ENCODE measurements at places on chromosomes 6 and 20.

- no peak for DNase-seq
Observed at GRCh38 chr6:35248300-35248699, 11.2 kb upstream of the ZNF76 start.

DNA sequence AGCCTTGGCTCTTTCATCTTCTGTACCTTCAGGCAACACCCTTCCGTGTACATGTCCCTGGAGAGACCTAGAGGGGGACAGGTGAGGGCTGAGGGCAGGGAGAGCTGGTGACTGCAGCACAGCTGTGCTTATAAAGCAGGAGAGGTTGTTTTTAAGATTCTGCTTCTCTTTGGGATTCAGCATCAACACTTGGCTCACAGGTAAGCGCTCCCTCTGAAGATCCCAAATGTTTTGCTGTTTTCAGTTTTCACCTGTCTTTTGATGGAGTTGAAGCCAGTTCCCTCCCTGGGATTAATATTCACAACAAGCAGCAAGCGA, 19.4 kb upstream of the TRAF3IP2 start:
- no peak for DNase-seq

DNA sequence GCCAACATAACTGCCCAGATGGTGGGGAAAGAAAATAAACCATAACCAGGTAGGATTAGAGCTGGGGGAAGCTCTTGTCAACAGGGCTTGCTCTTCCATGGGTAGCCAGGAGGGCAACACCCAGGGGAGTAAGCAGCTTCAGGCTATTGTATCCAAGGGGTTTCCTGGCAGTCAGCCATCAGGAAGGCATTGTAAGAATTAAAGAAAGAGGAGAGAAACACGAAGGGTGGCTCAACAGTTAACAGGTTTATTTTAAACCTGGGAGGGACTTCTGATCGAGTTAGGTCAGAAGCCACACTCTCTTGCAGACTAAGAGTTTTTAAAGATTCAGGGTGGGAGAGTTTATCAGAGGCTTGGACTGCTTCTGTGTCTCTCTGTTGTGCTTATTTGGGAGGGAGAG, 114.2 kb downstream of the QRSL1 start:
- no peak for DNase-seq

DNA sequence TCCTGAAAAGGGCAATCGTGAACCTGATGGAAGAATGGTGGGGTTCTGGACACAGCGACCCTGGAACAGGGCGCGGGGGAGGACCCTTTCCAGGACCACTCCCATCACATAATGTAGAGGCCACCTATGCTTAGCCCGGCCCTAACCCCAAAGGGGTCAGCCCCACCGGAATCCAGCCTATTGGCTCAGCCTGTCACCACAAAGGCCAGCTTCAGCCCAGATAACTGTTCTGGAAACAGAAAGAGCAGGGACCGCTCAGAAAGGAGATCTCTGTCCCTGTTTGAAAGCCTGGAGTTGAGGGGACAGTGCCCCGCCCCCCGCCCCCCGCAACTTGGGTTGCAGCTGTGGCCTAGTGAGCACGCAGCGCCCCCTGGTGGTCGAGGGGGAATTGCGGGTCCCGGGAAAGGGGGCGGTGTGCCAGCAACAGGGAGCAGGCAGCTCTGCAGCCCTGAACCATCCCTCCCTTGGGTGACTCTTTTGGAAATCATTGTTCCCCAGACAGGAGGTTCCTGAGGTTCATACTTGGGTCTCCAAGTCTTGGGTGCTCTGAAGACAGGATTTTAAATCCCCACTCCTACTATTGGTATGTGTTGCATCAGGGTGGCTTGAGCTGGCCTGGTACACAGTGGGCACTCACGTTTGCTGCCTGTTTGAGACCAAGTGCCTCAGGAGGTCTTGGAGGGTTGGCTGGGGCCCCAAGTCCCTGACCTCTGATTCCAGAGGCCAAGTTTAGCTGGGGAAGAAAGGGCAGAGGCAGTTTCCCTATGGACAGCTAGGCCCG, 1.5 kb downstream of the SIGLEC1 start:
- DNase-seq, result no peak

DNA sequence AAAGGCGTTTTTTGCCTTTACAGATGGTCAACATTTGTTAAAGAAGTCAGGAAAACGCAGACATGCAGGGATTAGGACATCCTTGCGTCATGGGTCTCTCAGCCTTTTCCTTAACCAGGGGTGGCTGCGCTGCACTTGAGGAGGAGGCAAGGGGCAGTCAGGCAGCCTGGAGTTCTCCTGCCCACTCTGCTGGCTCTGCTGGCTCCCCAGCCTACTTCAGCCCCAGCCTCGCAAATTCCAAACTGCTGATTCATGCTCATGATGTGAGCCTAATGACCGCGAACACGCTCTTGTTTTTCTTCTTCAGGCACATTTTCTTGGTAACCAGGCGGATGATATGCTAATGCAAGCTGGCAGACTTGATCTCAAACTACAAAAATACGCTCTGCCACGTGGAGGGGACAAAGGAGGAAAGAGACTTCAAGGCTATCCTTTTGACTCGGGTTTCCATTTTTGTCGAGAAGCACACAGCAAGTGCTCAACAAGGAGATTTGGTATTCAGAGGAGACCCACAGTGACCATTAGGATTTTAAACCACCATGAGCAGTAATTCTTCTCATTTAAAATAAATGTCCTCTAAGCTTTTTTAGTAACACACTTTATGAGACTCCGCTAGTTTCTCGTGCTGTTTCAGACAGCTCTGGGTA, 290.3 kb upstream of the STXBP5 start:
- DNase-seq, result no peak

- DNase-seq, result no peak
Observed at GRCh38 chr6:144478483-144478882, 193.3 kb downstream of the UTRN start.

GRCh38 chr6:160790028-160790792, 88.2 kb downstream of the PLG start:
- no peak for DNase-seq

GRCh38 chr6:99602520-99603420, 3.9 kb upstream of the PRDM13 start:
- DNase-seq, result no peak

GRCh38 chr6:1614448-1615150, 4.9 kb downstream of the FOXC1 start:
- no peak for DNase-seq

DNA sequence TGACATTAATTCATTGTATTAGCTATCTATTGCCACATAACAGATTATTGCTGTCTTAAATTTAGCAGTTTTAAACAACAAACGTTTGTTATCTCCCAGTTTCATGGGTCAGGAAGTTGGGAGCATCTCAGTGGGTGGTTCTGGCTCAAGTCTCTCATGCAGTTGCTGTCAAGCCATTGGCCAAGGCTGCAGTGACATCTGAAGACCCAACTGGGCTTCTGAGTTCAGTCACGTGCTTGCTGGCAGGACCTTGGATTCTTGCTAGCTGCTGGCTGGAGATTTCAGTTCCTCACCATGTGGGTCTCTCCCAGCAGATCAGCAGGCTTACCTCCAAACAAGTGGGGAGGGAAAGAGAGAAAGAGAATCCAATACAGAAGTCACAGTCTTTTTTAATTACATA, 152.6 kb upstream of the EXOC2 start:
- no peak for DNase-seq

GRCh38 chr6:6925391-6926164, 182.2 kb upstream of the RREB1 start:
- no peak for DNase-seq

- DNase-seq, result no peak
Observed at GRCh38 chr20:57595041-57596030, 24.9 kb downstream of the ZBP1 start.

GRCh38 chr20:17786221-17786718, 86.5 kb downstream of the BANF2 start:
- no peak for DNase-seq

- no peak for DNase-seq
Observed at GRCh38 chr20:46838011-46838410, 56.6 kb upstream of the EYA2 start.

- no peak for DNase-seq
Observed at GRCh38 chr6:43744931-43745727, 24.9 kb upstream of the VEGFA start.

GRCh38 chr6:42571611-42572342, 7.9 kb downstream of the UBR2 start:
- no peak for DNase-seq

DNA sequence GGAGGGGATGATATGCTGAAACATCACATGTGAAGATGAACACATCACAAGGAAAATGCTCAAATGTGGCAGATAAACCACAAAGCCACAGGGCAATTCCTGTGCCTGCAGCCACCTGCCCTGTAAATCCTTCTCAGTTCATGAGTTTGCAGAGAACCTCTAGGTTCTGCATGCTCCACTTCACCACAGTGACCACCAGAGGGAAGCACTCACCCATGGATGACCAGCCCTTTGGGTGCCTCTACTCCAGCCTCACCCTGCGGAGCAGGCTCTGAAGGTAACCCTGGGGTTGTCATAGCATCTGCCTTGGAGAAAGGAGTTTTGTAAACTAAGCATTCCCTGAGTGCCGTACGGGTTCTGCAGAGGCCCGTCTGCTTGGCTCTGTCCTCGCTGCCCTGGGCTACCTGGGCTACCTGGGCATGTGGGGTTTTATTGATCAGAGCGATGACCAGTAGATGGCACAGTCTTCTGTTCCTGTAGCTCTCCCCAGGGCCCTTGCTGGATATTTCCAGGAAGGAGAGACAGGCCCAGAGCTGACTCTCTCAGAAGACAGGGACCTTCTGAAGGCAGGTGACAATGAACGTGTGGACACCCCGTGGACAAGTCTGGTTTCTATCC, 31.7 kb upstream of the CST1 start:
- no peak for DNase-seq

DNA sequence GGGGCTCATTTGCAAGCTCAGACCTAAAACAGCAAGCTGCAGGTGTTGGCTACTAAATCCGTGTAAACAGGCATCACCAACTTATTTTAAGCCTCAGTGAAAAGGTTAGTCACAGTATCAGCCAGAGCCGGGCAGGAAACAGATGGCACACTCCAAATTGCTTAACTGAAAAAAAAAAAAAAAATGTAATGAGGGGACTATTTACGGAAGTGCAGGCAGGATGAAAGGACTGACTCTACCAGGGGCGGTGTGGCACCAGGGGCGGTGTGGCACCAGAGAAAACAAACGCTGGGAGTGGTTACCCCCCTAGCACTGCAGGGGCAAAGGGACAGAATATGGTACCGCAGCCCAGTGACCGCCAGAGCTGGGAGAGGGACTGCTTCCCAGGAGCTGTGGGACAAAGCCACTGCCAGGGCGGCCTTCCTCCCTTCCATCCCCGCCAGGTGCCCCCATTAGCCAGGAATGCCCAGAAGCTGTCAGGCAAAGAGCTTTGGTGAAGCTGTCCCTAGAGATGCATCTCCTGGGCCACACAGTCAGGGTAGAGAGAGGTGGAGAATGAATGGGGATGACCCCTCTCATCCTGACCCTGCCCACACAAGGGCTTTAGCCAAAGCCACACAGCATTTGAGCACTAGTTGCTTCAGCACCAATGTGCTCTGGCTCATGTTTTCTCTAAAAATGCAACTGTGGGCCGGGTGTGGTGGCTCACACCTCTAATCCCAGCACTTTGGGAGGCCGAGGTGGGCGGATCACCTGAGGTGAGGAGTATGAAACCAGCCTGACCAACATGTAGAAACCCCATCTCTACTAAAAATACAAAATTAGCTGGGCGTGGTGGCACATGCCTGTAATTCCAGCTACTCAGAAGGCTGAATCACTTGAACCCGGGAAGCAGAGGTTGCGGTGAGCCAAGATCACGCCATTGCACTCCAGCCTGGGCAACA, 39.6 kb upstream of the GFOD1 start:
- DNase-seq, result no peak

GRCh38 chr6:131636880-131637792, at the start of gene ENPP3:
Gene ENPP3 (plus strand): TSS chr6:131637302. CDS start chr6:131637385, 83 bp downstream.
- DNase-seq, result no peak

DNA sequence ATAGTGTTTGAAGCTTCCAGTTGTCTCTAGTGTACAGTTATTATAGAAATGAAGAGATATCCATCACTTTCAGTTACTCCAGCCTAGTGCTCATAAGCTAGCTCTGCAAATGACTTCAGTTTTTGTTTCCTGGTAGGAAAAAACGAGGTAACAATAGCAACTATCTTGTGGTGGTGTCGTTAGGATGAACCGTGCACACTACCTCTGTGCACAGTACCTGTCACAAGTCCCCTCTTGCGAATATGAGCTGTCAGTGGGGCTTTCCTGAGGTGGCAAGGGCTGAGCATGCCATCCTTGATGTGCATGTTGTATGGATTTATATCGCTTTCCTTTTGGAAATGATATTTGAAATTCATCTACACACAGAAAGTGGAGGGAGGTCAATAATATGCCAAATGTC, 151.8 kb downstream of the ARID1B start:
- no peak for DNase-seq

GRCh38 chr20:63549679-63550282, 2.2 kb upstream of the SRMS start:
- no peak for DNase-seq

DNA sequence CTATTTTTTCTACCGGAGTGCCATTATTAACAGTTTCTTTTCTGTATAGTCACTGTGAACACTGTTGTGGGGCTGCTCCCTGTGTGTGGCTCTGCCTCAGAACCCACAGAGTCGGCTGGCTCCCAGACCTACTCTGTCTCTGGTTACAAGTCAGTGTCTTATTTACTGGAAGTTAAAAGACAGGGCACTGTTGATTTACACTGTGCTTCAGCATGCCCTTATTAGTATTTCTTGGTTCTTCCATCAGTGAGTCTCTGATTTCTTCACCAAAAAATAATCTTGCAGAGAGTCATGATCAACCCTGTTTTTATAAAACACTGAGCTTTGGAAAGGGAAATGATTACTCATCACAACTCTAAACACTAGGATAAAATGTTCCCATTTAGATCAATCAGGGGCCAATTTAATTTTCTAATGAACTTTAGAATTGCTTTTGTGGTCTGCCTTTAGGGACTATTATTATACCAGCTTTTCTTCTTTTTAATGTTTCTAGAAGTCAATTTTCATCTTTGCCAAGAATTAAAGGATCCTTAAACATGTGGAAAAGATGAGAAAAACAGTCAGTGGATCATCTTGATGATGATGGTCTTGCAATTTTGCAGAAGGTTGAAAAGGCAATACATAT, 92.6 kb downstream of the UTRN start:
- DNase-seq, result no peak

GRCh38 chr20:52972965-52973819, 1.0 kb downstream of the TSHZ2 start:
- no peak for DNase-seq

DNA sequence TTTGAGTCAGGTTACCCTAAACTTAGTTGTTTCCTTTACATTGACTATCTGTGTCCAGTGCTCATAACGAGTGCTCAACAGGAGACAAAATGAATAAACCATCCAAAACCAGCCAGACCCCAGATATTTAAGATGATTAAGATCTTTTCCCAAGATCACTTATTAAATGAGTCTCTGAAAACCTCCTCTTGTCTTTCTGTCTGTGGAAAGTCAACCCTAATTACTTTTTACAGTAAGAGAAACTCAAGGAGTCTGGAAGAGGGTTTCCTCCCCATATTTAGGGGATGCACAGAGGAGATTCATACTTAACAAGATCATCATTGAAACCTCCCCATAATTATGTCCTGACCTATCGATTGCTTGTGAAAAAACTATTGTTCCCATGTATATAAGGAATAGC, 84.0 kb downstream of the CAP2 start:
- DNase-seq, result no peak

GRCh38 chr6:151057061-151057460, 182.7 kb upstream of the AKAP12 start:
- DNase-seq, result no peak

Measured in natural killer cell treated with Interleukin-12 subunit alpha and Interleukin-12 subunit beta and Interleukin-15 and Interleukin-18, amount 100 ng/mL, for 72 hours (primary cell).